ENCODE measurements at places on chromosomes 11 and 22.

GRCh38 chr11:80862011-80862410 is 1421.2 kb upstream of the TENM4 start:
- DNase-seq, result no peak

DNA sequence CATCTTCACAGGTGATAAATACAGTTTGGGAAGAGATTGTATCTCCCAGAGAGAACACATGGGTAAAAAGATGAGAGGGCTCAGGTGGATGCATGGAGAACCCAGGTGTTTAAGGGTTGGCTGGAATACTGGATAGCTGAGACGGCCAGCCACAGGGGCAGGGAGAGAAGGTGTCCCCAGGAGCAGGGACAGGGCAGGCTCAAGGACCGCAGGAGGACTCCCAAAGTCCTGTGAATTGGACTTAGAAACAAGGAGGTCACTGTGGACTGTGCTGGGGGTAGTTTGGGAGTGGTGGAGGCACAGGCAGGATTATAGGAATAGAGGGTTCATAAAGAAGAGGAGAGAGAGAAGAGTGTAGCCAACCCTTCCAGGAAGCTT is 103.8 kb upstream of the PARVA start:
- no peak for DNase-seq

DNA sequence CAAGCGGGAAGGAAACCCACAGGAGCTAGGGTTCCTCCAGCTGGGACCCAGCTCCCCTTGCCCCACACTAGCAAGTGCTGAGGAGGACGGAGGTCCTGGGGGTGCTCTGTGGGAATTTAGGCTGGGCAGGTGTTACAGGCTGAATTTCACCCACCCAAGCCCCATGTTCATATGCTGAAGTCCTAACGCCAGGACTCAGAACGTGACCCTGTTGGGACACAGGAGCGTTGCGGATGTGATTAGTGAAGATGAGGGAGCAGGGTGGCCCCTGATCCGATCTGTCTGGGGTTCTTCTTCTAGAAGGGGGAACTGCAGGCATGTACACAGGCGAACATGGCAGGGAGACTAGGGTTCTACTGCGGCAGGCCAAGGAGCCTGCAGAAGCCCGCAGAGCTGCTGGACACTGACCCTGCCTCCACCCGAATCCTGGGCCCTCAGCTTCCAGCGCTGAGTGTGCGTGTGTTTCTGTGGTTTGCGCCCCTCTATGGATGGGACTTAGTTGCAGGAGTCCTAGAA is 103.4 kb upstream of the FGF3 start:
- DNase-seq, result no peak

DNA sequence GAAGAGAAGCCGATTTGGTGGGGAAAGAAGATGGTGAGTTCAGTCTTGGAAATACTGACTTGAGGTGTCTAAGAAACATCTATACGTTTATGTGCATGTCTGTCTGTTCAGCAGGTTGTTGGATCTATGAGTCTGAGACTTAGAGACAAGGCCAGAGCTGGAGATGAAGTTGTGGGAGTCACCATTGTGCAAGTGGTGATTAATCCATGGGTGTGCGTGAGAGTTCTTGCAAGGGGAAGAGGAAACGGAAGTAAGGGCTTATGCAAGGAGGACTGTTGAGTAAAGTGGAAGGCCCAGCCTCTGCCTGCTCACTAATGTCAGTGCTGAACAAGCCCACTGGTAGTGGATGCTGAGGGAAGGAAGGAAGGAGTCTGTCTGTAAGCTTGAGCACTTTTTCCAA is 9.7 kb downstream of the TMEM45B start:
- no peak for DNase-seq

DNA sequence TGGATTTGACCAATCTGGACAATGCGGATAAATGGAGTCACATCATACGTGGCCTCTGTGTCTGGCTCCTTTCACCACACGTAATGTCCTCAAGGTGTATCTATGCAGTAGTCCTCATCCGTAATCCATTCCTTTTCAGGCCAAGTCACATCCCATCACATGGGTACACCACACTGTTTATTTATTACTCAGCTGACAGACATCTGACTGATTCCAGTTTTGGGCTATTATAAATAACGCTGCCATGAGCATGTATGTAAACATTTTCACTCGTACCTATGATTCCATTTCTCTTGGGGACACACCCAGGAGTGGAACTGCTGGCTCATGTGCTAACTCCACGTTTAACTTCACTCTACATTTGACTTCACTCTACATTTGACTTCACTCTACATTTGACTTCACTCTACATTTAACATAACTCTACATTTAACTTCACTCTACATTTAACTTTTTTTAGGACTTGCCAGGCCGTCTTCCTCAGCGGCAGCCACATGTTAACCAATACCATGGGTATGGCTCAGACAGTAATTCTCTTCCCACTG is 52.1 kb downstream of the SHANK2 start:
- DNase-seq, result no peak

DNA sequence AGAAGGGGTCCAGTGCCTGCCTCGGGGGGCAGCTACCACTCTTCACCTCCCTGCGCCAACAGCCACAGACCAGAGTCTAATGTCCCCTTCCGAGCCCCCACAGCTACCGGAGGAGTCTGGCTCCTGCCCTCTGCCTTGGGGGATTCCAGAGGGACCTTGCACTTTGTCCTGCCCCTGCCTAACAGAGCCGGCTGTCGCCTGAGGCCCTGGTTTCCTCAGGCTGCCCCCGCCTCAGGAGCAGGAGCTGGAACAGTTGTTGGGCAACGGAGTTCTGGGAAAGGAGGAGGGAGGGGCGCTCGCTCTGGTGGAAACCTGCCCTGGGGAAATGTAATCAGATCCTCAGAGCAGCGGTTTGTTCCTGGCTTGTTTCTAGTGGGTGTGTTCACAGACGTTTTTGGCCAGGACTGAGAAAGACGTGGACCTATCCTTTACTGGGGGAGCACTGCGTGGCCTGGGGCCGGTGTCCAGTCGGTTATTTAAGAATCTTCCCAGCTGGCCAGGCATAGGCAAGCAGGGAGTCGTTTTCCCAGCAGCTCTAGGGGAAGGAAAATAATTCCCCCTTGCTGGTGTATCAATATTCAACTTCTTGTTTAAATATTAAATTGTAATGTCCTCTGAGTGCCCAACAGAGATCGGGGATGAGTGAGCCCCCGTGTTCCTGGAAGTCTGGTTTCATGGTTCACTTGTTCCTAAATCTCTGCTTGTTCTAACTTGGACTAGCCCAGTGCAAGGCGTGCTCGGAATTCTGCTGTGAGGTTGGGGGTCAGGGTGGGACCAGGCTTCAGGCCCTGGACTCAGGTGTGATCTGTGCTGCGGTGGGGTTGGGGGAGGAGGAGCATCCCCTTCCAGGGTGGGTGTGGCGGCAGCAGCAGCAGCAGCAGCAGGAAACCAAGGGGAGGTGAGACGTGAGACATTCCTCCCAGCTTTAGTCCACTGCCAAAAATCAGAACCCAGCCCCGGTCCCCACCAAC is 32.1 kb downstream of the A4GALT start:
- DNase-seq, result no peak

DNA sequence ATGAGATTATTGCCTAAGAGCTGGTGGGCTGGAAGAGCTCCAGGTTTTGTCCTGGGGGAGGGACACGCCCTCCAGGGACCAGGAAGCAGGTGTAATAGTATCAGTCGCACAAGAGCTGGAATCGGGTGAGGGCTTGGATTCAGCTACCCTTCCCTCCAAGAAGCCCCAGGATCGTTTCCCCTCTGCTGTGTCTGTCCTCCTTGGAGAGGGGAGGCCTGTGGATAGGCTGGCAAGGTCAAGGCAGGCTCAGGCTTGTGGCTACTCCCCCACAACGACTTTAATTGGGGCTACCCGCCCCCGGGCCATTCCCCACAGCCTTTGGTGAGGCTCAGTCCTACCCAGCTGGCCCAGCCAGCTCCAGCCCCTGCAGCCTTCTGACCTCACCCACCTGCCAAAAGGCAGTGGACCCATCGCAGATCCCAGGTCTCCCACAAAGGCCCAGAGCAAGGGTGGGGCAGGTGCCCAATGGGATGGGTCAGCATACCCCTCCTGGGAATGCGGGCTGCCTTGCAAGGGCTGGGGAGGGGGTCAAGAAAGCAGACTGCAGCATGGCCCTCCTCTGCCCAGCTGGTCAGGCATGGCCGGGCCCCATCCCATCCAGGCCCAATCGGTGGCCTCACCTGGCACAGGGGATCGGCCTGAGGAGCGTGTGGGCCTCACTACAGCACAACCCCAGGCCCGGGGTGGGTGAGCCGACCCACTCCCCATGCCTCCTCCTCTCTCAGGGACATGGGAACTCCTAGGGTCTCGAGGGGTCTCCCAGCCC is 1.0 kb downstream of the CTSD start:
- peak; percentile 39 for DNase-seq

DNA sequence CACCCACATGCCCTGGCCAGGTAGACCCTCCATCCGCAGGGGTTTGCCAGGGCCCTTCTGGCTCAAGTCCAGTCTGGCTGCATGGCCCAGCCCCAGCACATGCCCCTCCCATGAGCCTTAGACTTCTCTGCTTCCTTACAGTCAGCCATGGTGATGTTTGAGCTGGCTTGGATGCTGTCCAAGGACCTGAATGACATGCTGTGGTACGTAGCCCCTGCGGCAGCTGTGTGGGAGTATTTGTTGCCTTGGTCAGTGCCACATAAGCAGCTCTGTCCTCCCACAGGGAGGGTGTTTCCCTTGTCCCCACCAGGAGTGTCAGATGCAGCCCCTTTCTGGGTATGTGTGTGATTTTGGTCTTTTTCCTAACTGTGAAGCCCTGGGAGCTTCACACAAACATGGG is 17.5 kb downstream of the CDC45 start:
- DNase-seq, result no peak

Measured in GM20000 (cell line).